Activated T-helper 17 cell treated with anti-CD3 and anti-CD28 coated beads, Interleukin-2, amount 50 U/mL, for 72 hours (primary cell): ENCODE measurements at places on chromosomes 16 and 17.

DNA sequence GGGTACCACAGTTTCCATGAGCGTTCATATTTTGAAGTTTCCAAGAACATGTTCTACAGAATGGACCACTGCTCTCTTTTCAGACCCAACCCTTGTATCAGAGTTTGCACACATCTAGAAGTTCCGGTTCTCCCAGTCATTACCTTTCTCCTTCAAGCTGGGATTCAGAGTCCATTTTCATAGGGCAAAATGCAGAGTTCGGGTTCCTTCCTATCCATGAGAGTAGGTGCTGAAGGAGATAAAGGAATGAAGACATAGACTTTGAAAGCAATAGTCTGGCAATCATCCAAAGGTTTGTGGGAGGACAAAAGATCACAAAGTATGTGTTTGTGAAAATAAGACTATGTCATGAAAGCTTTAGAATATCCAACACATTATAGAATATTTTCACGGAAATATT, 699.6 kb downstream of the MAF start:
- peaks cover 34% of the 10 kb centered on the region for H3K4me1 ChIP-seq
- peaks cover 26% of the 10 kb centered on the region for H3K36me3 ChIP-seq
- no peak for ATAC-seq
- H3K27ac ChIP-seq = peak overlapping the region; percentile 99
- no peaks in the 10 kb centered on the region for H3K27me3 ChIP-seq

- peaks cover 5% of the 10 kb centered on the region for H3K4me1 ChIP-seq
- H3K27ac ChIP-seq = peak overlapping the region; percentile 26
- H3K27me3 ChIP-seq = peaks cover 6% of the 10 kb centered on the region
- no peaks in the 10 kb centered on the region for H3K36me3 ChIP-seq
- H3K4me3 ChIP-seq = no peak overlapping the region
Observed at GRCh38 chr16:67304020-67304419, 22.5 kb downstream of the KCTD19 start.

- H3K4me1 ChIP-seq = peaks cover 10% of the 10 kb centered on the region
- H3K27ac ChIP-seq = no peak overlapping the region
- peaks cover 65% of the 10 kb centered on the region for H3K36me3 ChIP-seq
- H3K4me3 ChIP-seq = no peak overlapping the region
- ATAC-seq = no peak
Observed at GRCh38 chr17:38919316-38920078, 5.9 kb upstream of the LASP1NB start.

DNA sequence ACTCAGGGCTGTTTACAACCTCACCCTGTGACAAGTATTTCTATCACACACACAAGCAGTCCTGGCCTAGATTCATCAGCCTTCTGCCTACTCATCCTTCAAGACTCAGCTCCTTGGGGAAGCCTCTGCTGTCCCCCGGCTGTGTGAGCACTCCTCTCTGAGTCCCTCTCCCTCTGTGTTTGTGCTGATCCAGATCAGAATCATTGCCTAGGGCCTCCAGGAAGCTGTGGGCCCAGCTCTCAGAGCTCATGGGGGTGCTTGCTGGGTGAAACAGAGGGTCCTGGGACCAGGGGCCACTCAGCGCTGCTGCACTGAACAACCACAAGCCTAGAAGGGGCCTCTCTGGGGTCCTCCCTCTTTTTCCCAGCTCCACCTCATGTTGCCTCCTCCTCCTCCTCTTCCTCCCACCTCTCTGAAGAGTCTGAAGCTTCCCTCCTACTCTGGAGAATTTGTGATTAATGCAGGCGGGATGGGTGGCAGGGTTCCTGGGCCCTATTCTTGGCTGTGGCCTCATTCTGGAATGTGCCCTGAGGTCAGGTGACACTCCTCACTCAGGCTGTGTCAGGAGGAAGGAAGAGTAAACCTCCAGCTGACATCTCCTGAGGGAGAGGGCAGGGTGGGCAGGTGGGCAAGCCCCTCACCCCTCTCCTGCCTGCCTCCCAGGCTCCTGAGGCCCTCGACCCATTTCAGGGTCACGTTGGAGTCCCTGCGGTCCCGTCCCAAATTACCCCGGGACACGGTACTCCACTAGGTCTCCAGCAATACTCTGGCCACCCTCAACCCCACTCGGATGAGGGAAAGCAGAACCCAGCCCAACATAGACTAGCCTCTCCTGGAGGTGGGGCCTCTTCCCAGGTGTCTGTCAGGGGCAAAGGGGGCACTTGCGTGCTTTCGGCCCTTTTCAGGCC, 10.1 kb downstream of the WFIKKN2 start:
- H3K27me3 ChIP-seq = no peaks in the 10 kb centered on the region
- H3K4me3 ChIP-seq = no peak overlapping the region
- no peaks in the 10 kb centered on the region for H3K36me3 ChIP-seq
- no peak for ATAC-seq
- peak overlapping the region; percentile 46 for H3K27ac ChIP-seq

DNA sequence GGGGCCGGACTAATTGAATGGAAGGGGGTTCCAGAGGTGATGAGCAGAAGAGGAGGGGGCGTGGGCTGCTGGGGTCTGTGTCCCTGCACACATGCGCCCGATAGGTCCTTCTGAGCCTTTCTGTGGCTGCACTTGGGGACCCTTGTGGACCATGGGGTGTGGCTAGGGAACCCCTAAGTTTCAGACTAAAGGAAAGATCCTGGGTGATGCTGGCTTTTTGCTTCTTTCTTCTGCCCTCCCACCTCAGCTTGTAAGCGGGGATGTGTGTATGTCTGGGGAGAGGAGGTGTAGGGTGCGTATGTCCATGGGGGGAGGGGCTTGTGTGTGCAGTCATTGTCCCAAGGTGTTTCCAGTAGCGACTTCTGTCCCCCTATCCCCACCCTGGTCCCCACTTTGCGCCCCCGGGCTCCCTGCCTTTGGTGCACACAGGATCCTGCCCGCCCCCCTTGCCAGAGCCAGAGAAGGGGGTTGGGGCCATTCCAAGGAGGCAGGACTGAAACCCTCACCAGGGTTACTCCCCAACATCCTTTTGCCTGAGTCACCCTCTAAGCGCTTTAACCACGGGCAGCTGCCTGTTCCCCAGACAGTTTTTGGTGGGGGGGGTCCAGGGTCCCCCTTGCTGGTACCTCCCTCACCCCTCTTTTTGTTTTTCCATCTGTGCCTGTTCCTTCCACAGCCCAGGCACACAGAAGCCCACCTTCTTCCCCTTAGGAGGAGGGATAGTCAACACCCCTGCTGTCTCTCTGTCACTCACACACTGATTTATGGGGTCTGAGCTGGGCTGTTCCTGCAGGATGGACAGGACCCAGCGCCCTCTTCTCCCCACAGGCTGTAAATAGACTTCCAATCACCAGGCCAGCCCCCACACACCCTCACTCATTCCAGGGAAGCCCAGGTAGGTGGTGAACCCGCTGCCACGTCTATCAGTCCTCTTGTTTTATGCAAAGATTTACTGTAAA, 83.2 kb downstream of the ARHGAP23 start:
- peaks cover 40% of the 10 kb centered on the region for H3K27me3 ChIP-seq
- no peak overlapping the region for H3K27ac ChIP-seq
- ATAC-seq = no peak
- peaks cover 8% of the 10 kb centered on the region for H3K36me3 ChIP-seq
